ENCODE measurements at places on chromosomes 4 and X.

- no peak for DNase-seq
Observed at GRCh38 chr4:165563851-165564250, 185.0 kb downstream of the CPE start.

GRCh38 chrX:10474510-10474909 lies 145.9 kb downstream of the MID1 start:
- DNase-seq = no peak

- DNase-seq = no peak
Observed at GRCh38 chr4:108775921-108776320, 13.1 kb upstream of the ETNPPL start.

DNA sequence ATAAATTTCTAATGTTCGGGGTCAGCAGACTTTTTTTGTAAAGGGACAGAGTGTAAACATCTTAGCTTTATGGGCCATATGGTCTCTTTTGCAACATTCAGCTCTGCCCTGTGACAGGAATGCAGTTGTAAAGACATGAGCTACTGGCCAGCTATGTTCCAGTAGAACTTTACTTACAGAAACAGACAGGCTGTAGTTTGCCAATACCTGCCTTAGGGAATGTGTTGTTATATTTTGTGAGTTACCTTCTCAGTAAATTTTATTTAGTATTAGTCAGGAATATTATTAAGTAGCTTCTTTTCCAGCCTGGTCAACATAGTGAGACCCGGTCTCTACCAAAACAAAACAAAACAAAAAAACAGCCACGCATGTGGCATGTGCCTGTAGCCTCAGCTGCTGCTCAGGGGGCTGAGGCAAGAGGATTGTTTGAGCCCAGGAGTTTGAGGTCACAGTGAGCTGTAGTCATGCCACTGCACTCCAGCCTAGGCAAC lies 48.7 kb downstream of the HTT start:
- no peak for DNase-seq

DNA sequence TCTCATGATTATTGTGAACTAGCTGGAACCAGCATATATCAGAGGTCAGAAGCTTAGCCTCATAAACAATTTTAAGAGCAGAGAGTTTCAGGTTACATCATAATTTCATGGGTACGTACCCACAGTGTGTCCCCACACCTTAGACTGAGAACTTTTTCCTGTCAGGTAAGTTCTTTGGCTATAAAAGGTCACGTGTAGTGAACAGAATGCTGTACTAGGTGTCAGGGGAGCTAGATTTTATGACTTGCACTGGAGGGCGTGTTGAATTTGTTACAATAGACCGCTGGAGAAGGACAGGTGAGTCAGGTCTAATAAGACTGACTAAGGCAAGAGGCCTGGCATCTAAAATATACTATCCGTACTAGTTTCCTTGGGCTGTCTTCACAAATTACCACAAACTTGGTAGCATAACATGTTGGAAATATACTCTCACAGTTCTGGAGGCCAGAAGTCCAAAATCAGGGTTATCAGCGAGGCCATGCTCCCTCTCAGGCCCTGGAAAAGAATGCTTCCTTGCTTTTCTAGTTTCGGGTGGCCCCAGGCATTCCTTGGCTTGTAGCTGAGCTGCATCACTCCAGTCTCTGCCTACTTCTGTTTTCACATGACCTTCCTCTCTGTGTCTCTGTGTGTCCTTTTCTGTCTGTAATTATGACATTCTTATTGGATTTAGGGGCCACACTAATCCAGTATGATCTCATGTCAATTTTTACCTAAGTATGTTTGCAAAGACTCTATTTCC lies 512.0 kb upstream of the NR3C2 start:
- DNase-seq = no peak

DNA sequence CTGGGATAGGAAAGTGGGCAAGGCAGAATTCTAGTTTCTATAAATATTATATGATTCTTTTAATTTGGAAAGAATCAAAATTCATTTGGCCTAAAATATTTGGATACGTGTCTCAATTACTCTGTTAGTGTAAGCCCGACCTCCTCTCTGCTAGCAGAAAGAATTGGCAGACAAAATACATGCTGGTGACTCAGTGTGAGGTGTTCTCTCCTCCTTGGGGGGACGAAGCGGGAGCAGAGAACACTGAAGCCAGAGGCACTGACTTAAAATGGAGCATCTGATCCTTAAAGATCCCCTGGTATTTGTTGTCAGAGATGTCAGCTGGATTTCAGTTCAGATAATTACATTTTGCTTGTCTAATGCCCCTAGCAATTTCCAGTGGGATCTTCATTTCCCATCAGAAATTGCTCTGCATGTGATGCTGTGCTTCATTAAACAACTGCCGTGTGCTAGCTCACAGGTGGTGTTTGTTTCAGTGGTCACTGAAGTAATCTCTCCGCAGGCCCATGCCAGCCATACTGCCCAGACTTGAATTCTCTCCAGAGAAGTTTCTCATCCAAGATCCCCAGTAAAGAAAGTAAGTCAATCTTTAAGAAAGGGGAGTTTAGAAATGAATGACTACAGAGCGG lies 188.7 kb upstream of the TLL1 start:
- no peak for DNase-seq

DNA sequence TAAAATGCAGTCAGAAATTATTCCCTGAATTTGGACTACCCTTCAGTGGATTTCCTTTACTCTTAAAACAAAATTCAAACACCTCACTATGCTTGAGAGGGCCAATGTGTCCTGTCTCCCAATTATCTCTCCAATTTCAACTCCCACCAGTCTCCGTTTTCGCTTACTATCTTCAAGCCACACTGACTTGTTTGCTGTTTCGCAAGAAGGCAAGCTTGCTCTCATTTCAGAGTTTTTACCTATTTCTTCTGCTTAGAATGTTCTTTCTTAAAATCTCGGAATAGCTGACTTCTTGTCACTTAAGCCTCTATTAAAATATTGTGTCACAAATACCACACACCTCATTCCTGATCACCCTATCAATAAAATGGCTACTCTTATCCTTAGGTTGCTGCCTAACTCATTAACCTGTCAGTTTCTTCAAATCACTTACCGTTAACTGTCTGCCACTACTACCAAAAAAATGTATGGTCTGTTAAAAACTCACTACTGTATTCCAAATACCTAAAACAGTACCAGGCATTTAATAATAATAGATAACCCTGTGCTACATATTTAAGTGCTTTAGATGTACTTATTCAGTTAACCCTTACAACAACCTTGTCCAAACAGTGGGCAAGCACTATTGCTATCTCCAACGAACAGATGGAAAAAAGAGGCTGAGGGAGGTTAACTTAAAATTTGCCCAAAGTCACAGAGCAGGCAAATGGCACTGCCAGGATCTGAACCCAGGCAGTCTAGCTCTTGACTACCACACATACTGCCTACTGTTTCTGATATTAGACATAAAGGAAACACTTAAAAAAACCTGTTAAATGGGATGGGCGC lies 2.9 kb downstream of the UBA6 start:
- no peak for DNase-seq

- no peak for DNase-seq
Observed at GRCh38 chr4:19735012-19735411, 516.7 kb upstream of the SLIT2 start.

DNA sequence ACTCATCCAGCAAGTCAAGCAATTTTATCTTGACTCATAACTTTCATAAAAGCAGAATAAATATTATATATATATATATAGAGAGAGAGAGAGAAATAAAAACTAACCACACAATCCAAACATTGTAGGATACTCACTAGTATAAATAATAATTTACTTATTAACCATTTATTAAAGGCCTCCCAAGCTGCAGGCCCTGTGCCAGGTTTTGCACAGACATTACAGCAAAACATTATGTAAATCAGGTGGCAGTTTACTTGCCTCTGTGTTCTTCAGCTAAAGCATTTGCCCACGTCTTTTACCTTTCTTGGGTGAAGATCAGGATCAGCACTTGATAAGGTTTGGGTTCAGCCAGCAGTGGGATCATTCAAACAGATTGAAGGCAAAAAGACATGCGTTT lies 75.6 kb downstream of the CLDN22 start:
- DNase-seq = no peak

GRCh38 chr4:15515106-15515505 lies 45.4 kb downstream of the CC2D2A start:
- no peak for DNase-seq

DNA sequence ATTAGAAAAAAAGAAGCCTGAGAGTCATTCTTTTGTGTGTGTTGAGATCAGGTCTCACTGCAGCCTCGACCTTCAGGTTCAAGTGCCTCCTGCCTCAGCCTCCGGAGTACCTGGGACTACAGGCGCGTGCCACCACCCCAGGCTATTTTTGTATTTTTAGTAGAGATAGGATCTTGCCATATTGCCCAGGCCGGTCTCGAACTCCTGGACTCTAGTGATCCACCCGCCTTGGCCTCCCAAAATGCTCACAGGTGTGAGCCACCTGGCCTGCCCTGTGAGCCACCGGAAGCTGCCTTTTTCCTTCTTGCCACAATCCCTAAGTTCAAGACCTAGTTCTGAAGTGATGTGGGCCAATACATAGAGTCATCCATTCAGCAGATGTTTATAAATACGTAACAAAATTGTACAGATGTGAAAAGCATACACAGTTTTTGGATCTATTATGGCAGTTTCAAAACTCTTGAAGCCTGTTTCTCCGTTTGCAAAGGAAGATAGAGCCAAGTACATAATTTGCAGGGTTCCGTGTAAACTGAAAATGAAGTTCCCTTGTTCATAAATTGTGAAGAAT lies 536 bp upstream of the CTSO start:
- no peak for DNase-seq

GRCh38 chrX:40291553-40291952 lies 193.8 kb upstream of the BCOR start:
- DNase-seq = no peak

GRCh38 chr4:8577972-8578371 lies 2.2 kb upstream of the GPR78 start:
- no peak for DNase-seq

GRCh38 chrX:123060986-123061385 lies 123.1 kb upstream of the GRIA3 start:
- no peak for DNase-seq

DNA sequence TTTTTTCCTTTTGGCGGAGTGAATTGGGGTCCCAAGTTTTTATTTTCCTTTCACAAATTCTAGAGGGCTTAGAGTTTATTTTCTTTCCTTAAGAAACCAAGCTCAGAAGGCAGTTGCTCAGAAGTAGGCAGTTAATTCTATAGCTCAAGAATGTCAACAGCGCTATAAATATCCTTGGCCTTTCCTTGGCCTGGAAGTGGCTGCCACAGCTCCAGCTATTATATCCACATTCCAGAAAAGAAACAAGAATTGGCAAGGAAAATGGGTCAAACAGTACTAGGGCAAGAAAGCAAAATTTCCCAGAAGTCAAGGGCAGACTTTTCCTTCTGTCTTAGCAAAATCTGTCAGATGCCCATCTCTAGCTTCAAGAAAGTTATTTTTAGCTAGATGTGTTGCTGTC lies 31.0 kb downstream of the SLC10A6 start:
- DNase-seq = no peak

- DNase-seq = no peak
Observed at GRCh38 chr4:107299646-107300045, 263.5 kb upstream of the DKK2 start.

DNA sequence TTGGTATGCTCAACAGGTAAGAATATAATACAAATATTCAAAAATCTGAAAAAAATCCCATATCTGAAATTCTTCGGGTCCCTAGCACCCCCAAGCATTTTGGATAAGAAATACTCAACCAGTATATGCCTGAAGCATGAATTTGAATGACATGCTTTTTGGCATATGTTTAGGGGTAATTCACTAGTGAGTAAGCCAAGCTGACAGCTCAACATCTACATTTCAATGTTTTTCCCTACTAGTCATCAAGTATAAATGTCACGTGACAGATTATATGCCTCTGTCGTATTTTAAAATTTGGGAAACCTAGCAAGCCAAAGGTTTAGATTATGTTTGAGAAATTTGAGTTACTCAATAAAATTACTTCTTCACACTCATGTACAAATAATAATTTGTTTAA lies 125.1 kb downstream of the FGF16 start:
- DNase-seq = no peak

- DNase-seq = no peak
Observed at GRCh38 chr4:159269956-159270355, 167.1 kb downstream of the RAPGEF2 start.

DNA sequence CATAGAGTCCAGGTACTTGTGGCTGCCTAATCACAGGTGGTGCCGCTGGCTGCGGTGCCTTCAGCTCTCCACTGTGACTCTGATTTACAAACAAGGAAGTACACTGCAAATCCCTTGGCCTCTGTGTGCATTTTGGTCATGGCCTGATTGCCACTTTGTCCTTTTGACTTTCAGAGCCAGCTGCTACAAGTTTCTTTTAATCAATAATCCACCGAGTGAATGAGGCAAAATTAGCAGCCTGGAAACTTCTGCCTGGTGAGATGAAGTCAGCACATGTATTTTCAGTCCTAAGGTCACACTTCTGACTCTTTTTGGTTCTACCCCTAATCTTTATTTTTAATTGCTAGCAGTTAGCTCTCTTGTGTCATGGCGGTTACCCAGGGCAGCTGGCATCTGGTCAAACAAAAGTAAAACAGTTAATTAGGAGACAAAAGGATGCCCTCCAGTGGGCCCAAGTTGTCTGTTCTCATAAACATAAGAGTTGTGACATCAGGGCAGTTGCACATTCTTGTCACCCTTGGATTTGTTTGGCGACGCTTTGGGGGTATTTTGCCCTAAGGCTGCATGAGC lies 62.3 kb upstream of the LNX1 start:
- DNase-seq = no peak

DNA sequence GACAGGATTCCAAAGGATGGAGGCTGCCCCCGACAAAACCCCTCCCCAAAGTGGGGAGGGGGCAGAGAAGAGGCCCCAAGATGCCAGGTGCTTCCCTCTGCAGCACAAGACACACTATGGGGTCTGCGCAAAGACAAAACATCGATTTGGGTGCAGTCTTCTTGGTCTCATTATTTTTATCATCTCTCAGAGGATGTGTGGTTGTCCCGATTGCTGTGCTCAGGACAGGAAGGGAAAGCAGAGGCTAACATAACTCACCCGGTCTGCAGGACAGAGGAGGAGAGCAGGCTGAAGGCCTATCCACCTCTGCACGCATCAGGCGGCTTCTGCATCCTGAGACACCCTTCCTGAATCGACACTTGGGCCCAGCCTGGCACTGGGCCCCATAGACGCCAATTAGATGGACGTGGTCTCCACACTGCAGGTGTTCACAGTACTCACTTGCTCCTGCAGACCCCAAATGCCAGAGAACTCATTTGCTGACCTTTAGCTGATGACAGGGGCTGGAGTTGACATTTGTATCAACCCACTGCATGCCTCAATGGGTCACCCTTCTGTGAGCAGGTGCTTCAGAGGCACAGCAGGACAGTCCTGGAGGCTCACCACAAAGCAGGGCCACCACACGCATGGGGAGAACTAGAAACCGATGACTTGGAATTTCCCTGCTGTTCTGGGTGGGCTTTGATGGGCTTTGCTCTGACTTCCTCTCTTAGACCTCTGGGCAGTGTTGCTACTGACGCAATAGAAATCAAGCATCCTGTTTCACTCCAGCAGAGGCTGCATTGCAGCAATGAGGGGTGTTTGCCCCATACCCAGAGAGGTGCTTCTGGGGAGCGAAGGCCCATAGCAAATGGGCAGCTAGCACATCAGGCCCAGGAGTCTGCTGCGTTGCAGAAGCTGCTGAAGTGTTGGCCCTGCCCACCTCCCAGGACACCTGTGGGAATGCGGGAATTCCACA lies 96.3 kb upstream of the ENPP6 start:
- no peak for DNase-seq

Data from stimulated activated CD8-positive, alpha-beta memory T cell treated with anti-CD3 and anti-CD28 coated beads, Interleukin-15, amount 100 ng/mL, for 48 hours (primary cell).